ENCODE measurements at places on chromosomes 12 and 14.
A peak's percentile ranks its signal among the peaks of the same experiment; 100 is the strongest.

- no peak for DNase-seq
Observed at GRCh38 chr14:22472466-22472865, 116.6 kb downstream of the DAD1 start.

DNA sequence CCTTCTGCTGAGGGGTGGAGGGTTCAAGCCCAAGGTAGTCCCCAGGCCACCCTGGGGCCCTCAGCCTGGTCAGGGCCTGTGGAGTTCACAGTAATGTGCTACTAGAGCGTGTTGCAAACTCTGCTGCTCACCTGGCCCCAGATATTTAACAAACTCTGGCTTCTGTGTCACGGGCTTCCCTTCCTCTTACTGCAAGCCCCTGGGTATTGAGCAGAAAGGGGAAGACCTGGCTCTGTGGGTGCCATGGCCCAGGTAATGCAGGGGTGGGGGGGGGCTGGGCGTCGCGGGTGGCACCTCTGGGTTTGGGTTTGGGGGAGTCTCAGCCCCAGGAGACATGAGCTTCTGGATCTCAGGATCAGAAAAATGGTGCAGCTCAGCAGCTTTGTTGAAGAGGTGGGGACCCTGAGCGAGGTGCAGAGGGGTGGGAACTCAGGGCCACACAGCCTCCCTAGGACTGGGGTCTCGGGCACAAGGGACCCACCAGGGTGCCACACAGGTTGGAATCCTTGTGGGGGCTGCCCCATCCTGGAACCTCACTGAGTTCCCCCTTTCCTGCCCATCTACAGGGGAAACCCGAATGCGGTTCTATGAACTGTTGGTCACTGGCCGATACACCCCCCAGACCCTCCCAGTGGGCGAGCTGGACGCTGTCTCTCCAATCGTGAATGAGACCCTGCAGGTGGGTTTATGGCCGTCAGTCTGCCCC lies 4.0 kb downstream of the SETD1B start:
- DNase-seq, result no peak

DNA sequence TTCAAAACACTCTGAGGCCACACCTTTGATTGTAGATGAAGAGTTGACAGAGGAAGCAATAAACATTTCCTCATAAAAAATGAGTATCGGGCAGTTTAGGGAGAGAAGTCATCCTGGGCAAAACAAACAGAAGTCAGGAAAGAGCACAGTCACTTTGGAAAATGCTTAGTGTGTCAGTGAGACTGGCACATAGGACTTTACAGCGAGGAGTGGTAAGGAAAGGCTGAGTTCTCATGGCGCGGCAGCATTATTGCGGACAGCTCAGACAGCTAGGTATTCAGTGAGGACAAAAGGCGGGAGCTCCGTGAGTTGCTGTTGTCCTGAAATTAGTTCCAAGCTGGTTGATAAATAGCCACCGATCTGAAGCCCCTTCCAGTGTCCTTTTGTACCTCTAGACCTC lies 229.9 kb downstream of the SNAPC1 start:
- DNase-seq, result no peak

DNA sequence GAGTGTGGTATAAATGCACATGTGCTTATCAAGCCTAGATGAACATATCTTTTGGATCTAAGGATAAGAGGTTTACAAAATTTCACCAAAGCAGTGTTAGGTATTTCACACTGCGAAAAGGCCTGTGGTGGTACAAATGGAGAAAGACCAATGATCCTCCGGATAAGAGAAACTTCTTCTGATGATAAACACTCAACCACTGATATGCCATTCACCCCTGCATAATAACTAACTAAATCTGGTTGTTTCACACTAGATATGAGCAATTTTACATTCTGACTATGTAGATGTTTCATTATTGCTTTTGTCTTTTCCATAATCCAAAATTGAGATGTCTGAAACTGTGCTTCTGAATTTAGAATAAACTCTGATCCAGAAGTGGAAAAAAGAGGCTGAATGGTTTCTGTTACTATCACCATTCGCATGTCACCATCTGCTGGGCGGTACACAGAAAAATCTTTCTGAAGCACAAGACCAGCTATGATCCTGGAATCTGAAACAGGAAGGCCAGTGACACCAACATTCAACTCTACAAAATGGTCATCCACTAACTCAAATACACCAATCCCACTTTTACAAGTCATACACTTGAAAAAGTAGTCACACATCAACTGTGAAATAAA lies 1.3 kb downstream of the BBS10 start:
- DNase-seq, result peak; percentile 60
